ENCODE measurements at places on chromosomes 11 and 22.

- no peak for DNase-seq
Observed at GRCh38 chr11:125398475-125398874, 97.6 kb downstream of the FEZ1 start.

- DNase-seq: no peak
Observed at GRCh38 chr11:93192163-93192562, 5.6 kb downstream of the SLC36A4 start.

- no peak for DNase-seq
Observed at GRCh38 chr11:134942681-134943080, 530.6 kb upstream of the B3GAT1 start.

DNA sequence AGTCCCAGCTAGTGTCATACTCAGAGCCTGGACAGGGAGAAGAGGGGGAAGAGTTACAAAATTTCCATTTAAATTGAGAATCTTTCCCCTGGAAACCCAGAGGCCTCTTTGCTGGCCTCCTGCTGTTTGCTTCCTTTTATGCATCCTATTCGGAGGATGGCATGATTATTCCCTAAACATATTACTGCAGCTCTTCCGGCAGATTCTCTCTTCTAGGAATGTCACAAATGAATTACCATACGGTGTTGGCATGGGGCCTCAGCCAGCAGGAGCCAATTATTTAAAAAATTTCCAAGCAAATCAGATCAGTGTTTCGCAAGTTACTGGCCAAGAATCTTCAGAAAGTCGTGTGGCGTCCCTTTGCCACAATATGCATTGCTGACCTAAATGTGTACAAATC lies 326.7 kb upstream of the NCAM1 start:
- no peak for DNase-seq

DNA sequence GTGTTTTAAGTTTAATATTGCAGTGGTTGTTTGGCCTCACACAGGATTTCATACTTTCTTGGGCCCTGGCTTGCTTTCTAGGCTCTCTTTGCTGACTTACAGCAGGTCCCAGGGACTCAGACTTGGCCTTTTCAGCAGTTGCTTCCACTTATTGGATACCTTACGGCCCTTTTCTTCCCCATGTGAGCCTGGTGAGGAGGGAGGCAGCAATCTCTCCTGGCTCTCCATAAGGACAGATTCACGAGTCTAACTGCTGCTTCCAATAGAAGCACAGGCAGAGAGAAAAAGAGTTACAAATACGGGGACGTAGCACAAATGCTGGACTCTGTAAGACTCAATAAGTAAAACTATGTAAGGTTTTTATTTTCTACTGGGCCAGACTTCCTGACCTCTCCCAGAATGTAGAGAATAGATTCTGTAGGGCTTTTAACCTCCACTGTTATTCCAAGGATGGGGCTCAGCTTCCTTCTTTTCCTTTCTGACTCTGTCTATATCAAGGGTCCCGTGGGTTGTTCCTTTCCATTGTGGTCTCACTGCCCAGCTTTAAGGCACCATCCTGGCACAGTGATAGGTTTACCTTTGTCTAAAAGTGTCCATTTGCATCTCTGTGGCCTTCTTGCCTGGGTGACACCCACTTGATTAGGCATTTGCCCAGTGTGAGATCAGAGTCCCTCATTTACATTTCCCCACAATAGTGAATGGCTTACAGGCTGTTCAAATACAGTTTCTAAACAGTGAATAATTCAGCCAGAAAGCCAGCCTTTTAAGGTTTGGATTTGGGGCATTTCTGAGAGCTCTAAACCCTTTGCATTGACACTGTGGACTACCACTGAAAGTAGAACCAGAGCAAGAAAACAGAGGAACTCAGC lies 92.8 kb downstream of the RASSF10 start:
- DNase-seq: no peak

GRCh38 chr11:67057205-67057672 lies 592 bp downstream of the RHOD start:
- no peak for DNase-seq

- no peak for DNase-seq
Observed at GRCh38 chr11:125429174-125429707, 66.8 kb downstream of the FEZ1 start.

DNA sequence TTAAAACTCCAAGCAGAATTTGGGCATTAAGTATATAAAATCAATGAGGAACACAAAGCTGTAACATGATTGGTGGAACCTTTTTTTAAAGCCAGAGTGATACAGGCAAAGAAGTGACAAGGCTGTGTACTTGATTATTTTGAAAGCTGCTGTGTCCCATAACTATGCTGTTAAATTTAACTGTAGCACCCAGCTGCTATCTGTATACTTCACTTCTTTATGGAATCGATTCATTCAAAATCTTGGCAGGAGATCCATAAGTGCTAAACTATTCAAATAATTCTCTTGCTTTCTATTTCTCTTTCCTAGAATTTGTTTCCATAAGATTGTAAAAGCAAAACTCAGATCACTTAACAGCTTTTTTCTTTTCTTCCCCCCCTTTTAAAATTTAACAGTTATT lies 231.7 kb downstream of the DYNC2H1 start:
- DNase-seq: no peak

GRCh38 chr11:76237914-76238313 lies 31.6 kb upstream of the WNT11 start:
- no peak for DNase-seq

- DNase-seq: no peak
Observed at GRCh38 chr22:48951836-48952235, 875.8 kb downstream of the BRD1 start.

GRCh38 chr11:104028476-104029263 lies 7.8 kb upstream of the DDI1 start:
- no peak for DNase-seq

DNA sequence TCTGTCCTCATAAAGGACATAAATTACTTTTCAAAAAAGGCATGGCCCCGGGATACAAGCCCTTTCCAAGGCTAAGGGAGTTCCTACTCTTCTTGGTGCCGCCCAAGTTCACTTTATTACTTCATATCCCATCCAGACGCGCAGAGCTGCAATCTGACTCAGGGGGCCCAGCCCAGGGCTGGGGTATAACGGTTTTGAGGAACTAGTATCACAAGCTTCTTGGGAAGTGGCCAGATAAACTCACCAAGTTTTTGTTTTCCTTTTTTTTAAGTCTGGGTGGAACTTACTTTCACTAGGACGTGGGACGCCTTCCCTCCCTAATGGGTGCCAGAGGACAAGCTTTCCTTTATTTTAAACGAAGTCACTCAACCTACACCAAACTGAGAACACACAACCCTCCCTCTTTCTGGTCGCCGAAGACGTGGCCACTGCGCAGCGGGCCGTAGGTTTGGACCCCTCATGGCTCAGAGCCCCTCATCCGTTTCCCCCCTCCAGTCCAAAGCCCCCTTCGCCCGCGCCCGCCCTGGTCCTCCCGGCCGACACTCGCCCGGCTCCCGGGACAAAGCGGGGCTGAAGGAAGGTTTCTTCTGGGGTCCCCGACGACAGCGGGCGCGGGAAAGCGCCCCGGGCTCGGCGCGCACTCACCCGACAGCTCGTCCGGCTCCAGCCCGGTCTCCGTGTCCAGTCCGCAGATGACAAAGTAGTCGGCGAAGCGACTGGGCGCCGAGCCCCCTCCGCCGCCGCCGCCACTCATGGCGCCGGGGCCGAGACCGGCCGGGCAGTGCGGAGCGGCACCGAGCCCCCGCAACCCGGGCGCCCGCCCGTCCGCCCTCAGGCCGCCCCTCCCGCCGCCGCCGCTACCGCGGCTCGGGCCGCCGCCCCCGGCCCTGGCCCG lies 587 bp downstream of the DENND5A start:
- DNase-seq: peak; percentile 54

- DNase-seq: no peak
Observed at GRCh38 chr11:2379466-2380174, 2.5 kb downstream of the CD81 start.

- DNase-seq: no peak
Observed at GRCh38 chr11:111350811-111351210, 28.3 kb downstream of the POU2AF1 start.

GRCh38 chr11:105260976-105261375 lies 121.4 kb upstream of the CARD18 start:
- no peak for DNase-seq

DNA sequence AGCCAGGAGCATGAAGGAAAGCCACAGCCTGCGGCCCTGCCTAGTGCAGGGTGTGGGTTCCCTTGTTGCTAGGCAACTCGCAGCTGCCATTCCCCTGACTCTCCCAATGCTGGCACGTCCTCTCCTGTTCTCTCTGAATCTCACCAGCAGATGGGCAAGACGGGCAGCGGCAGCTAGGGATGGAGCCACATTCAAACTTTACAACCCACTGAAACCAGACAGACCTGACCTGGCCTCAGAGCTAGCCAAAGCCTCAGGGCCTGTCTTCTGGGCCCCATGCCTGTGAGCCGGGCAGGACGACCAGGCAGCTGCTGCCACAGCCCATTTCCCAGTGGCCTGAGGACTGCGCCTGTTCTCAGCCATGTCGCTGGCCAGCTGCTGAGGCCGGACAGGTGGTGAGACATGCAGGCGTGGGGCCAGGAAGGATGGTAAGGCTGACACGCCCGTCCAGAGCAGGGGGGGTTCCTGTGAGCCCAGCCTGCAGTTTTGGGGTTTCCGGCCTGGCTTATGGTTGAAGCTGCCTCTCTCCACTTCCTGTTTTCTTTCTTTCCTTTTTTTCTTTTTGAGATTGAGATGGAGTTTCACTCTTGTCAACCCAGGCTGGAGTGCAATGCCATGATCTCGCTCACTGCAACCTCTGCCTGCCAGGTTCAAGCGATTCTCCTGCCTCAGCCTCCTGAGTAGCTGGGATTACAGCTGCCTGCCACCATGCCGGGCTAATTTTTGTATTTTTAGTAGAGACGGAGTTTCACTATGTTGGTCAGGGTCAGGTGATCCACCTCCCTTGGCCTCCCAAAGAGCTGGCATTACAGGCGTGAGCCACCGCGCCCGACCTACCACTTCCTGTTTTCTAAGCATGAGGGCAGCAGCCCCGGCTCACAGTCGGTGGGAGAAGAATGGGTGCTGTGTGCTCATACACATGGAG lies 4.1 kb downstream of the SUN2 start:
- peak; percentile 89 for DNase-seq

- DNase-seq: no peak
Observed at GRCh38 chr11:67522338-67522737, 908 bp downstream of the CABP2 start.

- DNase-seq: no peak
Observed at GRCh38 chr11:120304526-120304925, 20.6 kb upstream of the TLCD5 start.

- no peak for DNase-seq
Observed at GRCh38 chr11:133811850-133812685, 33.2 kb downstream of the SPATA19 start.

DNA sequence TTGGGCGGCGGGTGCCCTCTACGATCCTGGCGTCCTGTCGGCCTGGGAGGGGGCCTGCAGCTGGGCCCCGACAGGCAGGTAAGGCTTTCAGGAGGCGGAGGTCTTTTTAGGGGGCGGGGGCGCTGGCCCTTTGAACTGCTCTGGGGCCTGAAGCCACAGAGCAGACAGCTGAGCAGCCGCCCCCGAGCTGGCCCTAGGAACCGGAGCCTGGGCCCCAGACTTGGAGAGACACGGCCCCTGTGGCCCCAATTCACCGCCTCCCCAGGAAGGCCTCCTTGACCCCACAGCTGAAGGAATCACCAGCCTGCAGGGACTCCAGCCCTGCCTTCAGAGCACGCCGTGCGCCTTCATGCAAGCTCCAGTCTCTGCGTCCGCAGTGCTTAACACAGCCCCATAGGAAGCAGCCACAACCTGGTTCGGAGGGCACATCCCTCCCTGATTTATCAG lies 618 bp upstream of the CERK start:
- no peak for DNase-seq

GRCh38 chr11:72085621-72086351 lies 5.1 kb downstream of the LRRC51 start:
- no peak for DNase-seq

DNA sequence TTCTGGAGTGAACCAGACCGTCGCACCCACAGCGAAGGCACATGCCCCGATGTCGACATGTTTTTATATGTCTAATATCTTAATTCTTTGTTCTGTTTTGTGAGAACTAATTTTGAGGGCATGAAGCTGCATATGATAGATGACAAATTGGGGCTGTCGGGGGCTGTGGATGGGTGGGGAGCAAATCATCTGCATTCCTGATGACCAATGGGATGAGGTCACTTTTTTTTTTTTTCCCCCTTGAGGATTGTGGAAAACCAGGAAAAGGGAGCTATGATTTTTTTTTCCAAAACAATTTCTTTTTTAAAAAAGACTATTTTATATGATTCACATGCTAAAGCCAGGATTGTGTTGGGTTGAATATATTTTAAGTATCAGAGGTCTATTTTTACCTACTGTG lies 49.2 kb upstream of the OR4B1 start:
- DNase-seq: no peak

GRCh38 chr11:17379383-17380180 lies 8.9 kb downstream of the KCNJ11 start:
- no peak for DNase-seq

DNA sequence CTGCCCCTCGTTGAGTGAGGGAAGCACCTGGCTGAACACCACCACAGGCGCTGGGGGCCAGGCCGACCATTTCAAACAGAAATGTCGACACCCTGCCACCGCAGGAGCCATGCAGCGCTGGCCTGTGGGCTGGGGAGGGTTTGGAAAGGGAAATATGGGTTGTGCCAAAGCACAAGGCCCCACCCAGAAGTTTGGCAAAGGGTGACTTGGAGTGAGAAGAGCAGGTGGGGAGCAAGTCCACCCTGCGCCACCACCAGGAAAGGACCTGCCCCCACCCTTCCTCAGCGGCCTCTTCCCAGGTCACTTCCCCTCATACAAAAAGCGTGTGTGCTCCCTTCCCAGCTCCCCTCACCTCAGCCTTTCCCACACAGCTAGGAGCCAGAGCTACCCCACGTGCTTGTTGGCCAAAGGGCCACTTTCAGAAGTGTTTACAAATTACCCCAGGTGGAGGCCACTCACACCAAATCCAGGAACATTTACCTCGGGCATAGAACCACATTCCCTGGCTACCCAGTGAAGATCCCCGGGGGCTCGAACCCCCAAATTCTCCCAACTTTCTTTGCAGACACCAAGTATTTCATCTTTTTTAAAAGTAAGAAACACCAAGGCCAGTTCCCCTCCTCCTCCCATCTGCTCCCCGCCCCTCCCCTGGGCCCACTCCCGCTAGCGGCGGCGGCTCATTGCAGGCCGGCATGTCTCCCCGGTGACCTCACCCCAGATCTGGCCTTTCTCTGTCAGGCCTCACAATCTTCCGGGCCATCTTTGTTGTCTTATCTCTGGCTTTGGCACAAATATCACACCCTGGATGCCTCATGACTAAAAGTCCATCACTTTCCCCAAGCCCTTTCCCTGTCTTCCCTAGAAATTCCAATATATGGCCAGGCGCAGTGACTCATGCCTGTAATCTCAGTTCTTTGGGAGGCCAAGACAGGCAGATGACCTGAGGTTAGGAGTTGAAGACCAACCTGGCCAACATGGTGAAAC lies 20.5 kb upstream of the SCGB1A1 start:
- no peak for DNase-seq

- no peak for DNase-seq
Observed at GRCh38 chr11:12848413-12848812, 160.7 kb upstream of the RASSF10 start.

GRCh38 chr11:74086242-74086884 lies 77.5 kb upstream of the UCP3 start:
- no peak for DNase-seq

GRCh38 chr11:102309621-102310541 lies 7.4 kb upstream of the BIRC3 start:
- DNase-seq: no peak

Data from naive B cell (primary cell).